EL (cell line): ENCODE measurements at places on chromosomes 5 and 9.

- no peak for DNase-seq
Measured at GRCh38 chr5:53045263-53045662, 56.1 kb downstream of the ITGA2 start.

- peak; percentile 26 for DNase-seq
Measured at GRCh38 chr9:70403166-70403565, 11.3 kb downstream of the KLF9 start.

DNA sequence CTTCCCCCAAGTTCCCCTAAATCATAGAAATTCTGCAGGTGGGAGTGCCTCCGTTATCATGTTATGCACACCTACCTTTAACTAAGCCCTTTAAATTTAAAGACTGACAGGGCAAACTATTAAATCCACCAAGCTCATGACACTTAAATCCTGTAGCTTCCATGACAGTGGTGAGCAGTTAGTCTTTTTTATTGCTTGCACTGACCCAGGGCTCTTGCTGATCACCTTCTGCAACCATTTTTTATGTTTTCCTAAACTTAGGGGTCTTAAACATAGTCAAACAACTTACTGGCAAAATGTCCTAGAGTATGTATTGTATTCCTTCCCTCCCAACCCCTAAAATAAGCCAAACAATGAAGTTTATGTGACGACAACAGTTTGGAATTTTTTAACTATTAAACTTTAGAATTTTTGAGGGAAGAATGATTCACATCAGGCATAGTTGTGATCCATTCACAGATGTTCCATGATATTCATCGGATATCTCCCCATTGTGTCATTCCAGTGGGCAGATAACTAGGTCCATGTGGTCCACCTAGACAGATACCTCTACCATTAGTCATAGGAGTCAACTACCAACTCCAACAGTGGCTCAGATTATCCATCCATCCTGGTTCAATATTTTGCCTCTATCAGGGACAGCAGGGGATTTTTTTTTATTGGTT, 283.1 kb downstream of the ADAMTS6 start:
- DNase-seq = peak; percentile 99

- DNase-seq = no peak
Measured at GRCh38 chr9:113990975-113991471, 87.1 kb downstream of the AMBP start.

DNA sequence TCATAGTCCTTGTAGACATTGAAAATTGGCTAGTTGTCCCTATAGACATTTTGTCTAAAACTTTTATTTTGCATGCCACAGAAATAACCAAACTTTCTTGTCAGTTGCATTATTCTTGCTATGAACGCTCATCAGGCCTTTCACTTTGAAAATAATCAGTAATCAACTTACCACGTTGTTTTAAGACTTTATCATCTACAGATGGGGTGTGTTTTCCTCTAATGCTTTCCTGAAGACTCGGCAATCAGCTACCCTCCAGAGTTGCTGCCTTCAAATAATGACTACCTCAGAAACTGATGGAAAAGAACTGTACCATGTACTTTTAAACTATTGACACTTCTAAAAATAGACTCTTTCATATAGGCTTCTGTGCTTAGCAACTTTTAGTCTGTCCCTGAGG, 33.5 kb upstream of the HSPB3 start:
- DNase-seq = no peak

DNA sequence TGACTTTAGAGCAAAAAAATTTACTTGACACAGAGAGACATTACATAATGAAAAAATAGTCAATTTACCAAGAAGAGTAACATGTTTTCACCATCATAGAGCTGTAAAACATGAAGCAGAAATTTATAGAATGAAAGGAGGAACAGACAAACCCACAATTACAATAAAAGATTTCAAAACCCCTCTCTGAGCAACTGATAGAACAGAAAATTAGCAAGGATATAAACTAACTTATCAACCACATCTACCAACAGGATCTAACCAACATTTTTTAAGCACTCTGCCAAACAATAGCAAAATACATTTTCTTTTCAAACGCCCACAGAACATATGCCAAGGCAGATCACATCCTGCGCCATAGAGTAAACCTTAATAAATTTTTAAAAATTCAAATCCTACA, 17.9 kb downstream of the SLCO4C1 start:
- no peak for DNase-seq

DNA sequence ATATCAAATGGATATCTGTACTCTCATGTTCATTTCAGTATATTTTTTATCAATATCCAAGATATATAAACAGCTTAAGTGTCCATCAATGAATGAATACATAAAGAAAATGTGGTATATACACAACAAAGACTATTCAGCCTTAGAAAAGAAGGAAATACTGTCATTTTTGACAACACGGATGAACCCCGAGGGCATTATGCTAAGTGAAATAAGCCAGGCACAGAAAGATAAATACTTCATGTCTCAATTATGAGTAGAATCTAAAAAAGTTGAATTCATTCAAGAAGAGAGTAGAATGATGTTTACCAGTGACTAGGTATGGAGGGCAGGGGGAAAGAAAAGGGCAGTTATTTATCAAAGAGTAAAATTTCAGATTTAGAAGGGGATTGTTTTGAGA, 949.8 kb upstream of the TYRP1 start:
- no peak for DNase-seq

GRCh38 chr5:169804861-169805260, 167.8 kb downstream of the DOCK2 start:
- peak; percentile 25 for DNase-seq

- DNase-seq = no peak
Measured at GRCh38 chr5:176700239-176700847, 53.1 kb downstream of the TSPAN17 start.

- no peak for DNase-seq
Measured at GRCh38 chr5:112861638-112861985, 525 bp downstream of the SRP19 start.
